Activated naive CD4-positive, alpha-beta T cell treated with anti-CD3 and anti-CD28 coated beads, Interleukin-2, amount 10 ng/mL, durations not matched to agents 7 days and 5 days (primary cell): ENCODE measurements at places on chromosomes 12 and 14.

- DNase-seq, result no peak
Measured at GRCh38 chr12:116497051-116497591, 62.1 kb upstream of the MAP1LC3B2 start.

GRCh38 chr12:100279159-100279558 is 12.2 kb downstream of the SCYL2 start:
- no peak for DNase-seq

DNA sequence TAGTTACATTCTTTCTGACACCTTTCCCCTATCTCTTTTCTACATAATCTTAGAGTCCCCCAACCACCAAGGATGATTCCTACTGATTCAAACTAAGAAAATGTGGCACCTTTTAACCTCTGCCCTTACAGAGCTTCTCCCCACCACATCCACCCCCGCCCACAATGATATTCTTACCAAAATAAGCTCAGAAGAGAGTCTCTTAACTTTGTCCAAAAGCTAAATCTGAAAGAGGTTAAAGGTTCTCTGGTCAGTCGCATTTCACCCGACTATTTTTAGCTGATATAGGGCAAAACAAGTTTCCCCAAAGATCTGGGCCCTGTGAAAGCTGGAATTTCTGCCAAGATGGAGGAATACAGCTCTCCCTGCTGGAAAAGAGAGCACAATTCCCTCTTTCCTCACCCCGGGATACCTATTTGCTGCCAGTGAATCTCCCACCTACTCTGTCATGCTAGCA is 128.6 kb downstream of the ZFP36L1 start:
- no peak for DNase-seq

DNA sequence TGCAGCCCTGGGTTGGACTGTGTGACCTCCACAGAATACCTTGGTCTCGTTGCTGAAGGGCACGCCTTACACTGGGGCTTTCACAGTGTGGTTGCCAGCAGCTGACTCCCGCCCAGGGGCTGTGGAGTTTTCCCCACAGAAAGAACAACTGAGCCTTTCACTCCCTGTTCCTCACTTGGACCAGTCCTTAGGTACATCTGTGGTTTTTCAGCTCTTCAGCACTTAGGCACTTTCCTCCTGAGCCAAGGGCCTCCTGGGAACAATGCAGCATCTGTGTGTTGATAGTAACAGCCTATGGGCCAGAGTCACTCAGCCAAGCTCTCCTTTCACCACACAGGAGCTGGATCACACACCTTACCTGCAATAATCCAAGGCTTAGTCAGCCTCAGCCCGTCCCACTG is 25.0 kb downstream of the ERP27 start:
- no peak for DNase-seq

GRCh38 chr12:31591380-31591901 is 505 bp upstream of the DENND5B start:
- DNase-seq, result no peak

- DNase-seq, result no peak
Measured at GRCh38 chr14:52348279-52348678, 34.2 kb downstream of the PTGER2 start.

- no peak for DNase-seq
Measured at GRCh38 chr12:111840807-111841206, 1.2 kb upstream of the MAPKAPK5 start.

GRCh38 chr12:96585977-96586376 is 96.6 kb downstream of the CFAP54 start:
- no peak for DNase-seq

- DNase-seq, result no peak
Measured at GRCh38 chr12:79826267-79827128, 108.4 kb downstream of the PPP1R12A start.

- peak; percentile 67 for DNase-seq
Measured at GRCh38 chr14:104686624-104687517, 2.5 kb upstream of the INF2 start.

GRCh38 chr12:90479237-90479636 is 475.7 kb downstream of the CCER1 start:
- DNase-seq, result no peak

- DNase-seq, result no peak
Measured at GRCh38 chr12:76137606-76138005, 53.1 kb upstream of the NAP1L1 start.

DNA sequence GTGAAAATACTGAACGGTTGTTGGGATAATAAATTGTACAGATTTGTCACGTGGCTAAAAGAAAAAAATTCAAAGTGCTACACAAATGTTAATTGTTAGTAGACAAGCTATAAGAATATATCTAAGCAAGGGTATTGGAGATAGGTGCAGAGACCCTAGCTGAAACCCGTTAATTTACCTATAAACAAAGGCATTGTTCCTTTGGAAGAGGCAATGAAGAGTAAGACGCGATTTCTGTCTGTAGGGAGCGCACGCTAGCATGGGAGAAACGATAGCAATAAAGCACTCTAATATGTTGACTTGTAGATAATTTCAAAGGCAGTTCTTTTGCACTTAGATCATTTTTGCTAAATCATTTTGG is 565 bp downstream of the CCDC77 start:
- DNase-seq, result peak; percentile 28

GRCh38 chr14:85315290-85315689 is 214.7 kb upstream of the FLRT2 start:
- DNase-seq, result no peak

- DNase-seq, result no peak
Measured at GRCh38 chr14:92984082-92984788, 61.3 kb downstream of the CHGA start.

- peak; percentile 48 for DNase-seq
Measured at GRCh38 chr14:102317564-102318248, 1.8 kb upstream of the ZNF839 start.

GRCh38 chr14:75499084-75499875 is 23.0 kb upstream of the BATF start:
- DNase-seq, result no peak

- DNase-seq, result no peak
Measured at GRCh38 chr12:46898989-46899388, 73.2 kb upstream of the SLC38A4 start.

- DNase-seq, result no peak
Measured at GRCh38 chr14:92456215-92457015, 57.2 kb upstream of the RIN3 start.

DNA sequence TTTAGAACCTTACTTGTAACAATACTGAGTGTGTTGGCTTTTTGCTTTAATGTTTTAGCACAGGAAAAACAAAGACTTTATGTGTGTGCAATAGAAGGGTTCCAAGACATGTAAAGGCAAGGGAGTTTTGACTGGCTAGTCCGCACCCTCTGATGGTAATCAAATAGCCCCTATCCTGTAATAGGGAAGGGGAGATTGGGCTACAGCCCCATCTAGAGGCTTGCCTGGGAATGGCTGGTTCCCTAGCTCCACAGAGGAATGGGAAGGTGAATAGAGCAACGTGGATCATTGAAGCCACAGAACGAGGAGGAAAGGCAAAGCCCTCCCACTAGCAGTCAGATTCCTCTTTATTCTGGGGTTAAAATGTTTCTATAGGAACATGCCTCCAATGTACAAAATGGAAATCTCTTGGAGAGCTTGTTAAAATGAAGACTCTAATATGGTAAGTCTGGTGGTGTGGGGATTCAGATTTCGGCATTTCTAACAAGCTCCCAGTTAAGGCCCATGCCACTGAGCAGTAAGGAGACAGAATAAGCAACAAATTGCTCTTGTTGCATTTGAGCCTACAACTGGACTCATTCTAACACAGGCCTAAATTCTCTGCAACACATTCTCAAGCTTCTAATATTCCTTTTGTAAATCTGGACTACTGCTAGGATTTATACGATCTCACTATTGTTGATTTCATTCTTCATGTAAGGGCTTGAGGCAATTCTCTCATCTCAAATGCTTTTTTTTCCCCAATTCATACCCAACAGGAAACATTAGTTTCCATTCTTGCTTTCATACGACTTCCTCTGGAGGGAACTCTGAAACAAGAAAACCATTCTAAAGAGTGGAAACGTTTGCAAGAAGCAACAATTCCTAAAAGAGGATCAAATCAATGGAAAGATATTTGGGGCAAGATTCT is 57.1 kb downstream of the NIN start:
- DNase-seq, result peak; percentile 48

GRCh38 chr12:119949145-119949544 is 39.9 kb upstream of the BICDL1 start:
- DNase-seq, result no peak

GRCh38 chr12:591167-592023 is 71.8 kb downstream of the NINJ2 start:
- DNase-seq, result no peak

- DNase-seq, result no peak
Measured at GRCh38 chr12:56763753-56764657, 881 bp downstream of the HSD17B6 start.

- DNase-seq, result no peak
Measured at GRCh38 chr14:98122527-98122926, 1149.5 kb downstream of the BCL11B start.

DNA sequence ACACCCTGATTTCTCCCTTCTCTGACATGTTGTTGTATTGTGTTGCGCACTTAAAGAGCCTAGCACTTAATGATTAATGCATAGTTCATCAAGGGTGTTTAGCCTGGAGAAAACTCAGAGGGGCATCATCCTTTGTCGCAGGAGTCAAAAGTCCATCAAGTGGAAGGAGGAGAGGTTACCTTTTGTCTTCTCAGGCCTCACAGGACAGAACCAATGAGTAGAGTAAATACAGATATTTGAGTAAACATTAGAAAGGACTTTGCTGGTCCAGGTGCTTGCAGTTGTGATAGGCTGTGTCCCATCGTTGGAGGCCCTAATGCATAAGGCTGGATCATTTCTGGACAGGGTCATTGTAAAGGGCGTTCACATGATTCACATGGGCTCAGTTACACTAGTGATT is 430.9 kb downstream of the PCNX1 start:
- no peak for DNase-seq

GRCh38 chr12:28367993-28368392 is 177.7 kb downstream of the CCDC91 start:
- DNase-seq, result no peak

GRCh38 chr12:4133636-4134447 is 139.7 kb upstream of the CCND2 start:
- DNase-seq, result no peak

DNA sequence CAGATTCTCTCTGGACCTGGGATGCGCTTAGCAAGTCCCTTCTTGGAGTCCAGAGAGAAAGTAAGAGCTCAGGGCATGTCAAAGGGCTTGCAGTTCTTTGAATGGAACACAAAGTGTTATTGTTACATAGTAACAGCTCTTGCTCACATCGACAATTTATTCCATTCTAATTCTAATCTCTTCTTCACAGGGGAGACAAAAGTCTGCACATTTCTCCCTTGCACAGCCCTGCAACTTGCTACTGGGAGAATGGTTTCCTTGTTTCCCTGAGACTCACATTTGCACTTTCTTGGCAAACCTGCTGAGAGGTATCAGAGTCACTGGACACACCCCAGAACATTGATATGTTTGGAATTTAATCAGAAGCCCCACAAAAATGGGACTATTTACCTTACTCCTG is 209.9 kb upstream of the IGF1 start:
- no peak for DNase-seq

- no peak for DNase-seq
Measured at GRCh38 chr12:110431957-110432587, 18.1 kb downstream of the ARPC3 start.

DNA sequence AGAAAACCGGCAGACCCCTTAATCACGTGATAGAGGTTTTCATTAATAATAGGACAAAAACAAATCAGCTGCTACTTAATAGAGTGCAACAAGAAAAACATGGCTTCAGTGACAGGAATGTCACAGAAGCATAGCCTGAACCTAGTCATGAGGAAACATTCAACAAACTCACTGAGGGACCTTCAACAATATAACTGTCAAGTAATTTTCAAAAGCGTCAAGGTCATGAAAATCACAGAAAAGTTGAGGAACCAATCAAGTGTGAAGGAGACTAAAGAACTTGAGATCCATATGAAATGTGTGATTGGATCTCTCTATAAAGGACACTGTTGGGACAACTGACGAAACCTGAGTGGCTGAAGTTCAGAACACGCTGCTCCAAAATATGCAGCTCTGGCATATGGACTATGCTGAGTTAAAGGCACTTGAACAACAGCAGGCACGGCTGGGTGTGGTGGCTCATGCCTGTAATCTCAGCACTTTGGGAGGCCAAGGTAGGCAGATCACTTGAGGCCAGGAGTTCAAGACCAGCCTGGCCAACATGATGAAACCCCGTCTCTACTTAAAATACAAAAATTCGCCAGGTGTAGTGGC is 16.3 kb downstream of the NDUFA12 start:
- DNase-seq, result no peak

GRCh38 chr12:88383405-88383804 is 196.9 kb downstream of the KITLG start:
- no peak for DNase-seq

- no peak for DNase-seq
Measured at GRCh38 chr12:66028390-66028789, 102.2 kb downstream of the LLPH start.

GRCh38 chr12:14981049-14981448 is 8.2 kb downstream of the PDE6H start:
- DNase-seq, result no peak

- no peak for DNase-seq
Measured at GRCh38 chr12:122368361-122369073, 54.0 kb downstream of the CLIP1 start.

GRCh38 chr12:105409801-105410471 is 79.4 kb downstream of the C12orf75 start:
- peak; percentile 26 for DNase-seq

DNA sequence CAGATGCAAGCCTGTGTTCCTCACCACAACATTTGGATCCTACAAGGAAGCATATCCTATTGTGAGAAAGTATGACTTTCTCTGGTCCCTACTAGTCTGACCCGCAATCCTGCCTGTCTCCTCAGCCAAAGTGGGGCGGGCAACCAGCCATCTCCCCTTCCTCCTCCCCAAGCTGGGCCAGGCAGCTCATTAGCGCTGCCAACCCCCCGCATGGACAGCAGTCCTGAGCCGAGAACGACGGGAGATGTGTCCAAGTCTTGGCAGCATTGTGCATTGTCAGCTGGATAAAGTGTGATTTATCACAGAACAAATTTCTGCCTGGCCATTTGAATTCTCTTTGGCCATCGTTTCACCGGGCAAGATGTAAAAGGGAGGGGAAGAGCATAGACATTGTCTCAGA is 139.4 kb downstream of the SLC15A4 start:
- DNase-seq, result no peak

GRCh38 chr14:96676166-96676565 is 121.0 kb upstream of the VRK1 start:
- no peak for DNase-seq

GRCh38 chr14:50037852-50038251 is 78.5 kb downstream of the VCPKMT start:
- DNase-seq, result no peak

GRCh38 chr14:88981948-88982347 is 157.5 kb downstream of the TTC8 start:
- no peak for DNase-seq

GRCh38 chr12:124434951-124435805 is 132.2 kb downstream of the NCOR2 start:
- DNase-seq, result no peak

GRCh38 chr12:45232756-45233372 is 17.0 kb downstream of the ANO6 start:
- no peak for DNase-seq

- no peak for DNase-seq
Measured at GRCh38 chr14:29926701-29927375, 809 bp downstream of the PRKD1 start.

GRCh38 chr12:92369636-92370035 is 224.0 kb upstream of the BTG1 start:
- no peak for DNase-seq

GRCh38 chr12:131641315-131641714 is 69.6 kb upstream of the SFSWAP start:
- no peak for DNase-seq

GRCh38 chr12:116325336-116325664 is 47.8 kb upstream of the MED13L start:
- DNase-seq, result peak; percentile 57
